Activated CD8-positive, alpha-beta memory T cell treated with anti-CD3 and anti-CD28 coated beads for 4 hours (primary cell): ENCODE measurements at places on chromosomes 11 and 22.

- DNase-seq = no peak
Observed at GRCh38 chr22:46086577-46087335, 63.6 kb upstream of the PPARA start.

GRCh38 chr11:123391646-123392348 is 38.3 kb upstream of the GRAMD1B start:
- DNase-seq = no peak

DNA sequence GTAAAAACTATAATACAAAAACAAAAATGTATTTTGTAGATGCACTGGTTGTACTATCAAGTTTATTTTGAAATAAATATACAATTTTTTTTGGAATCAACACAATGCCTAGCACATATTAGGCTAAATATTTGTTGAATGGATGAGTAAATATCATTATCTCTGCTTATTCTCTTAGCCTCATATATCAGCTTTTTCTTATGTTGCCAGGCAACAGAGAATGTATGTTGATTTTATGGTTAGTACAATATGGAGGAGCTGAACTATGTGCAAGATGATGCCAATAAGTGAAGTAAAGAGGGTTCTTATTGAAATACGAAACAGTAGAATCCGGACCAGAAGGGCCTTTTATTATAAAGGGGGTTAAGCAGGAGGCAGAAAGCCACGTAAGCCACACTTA is 94.9 kb downstream of the FAR1 start:
- no peak for DNase-seq

- no peak for DNase-seq
Observed at GRCh38 chr22:49500942-49501395, 326.7 kb downstream of the BRD1 start.

- DNase-seq = no peak
Observed at GRCh38 chr11:34793666-34794065, 122.5 kb downstream of the APIP start.

DNA sequence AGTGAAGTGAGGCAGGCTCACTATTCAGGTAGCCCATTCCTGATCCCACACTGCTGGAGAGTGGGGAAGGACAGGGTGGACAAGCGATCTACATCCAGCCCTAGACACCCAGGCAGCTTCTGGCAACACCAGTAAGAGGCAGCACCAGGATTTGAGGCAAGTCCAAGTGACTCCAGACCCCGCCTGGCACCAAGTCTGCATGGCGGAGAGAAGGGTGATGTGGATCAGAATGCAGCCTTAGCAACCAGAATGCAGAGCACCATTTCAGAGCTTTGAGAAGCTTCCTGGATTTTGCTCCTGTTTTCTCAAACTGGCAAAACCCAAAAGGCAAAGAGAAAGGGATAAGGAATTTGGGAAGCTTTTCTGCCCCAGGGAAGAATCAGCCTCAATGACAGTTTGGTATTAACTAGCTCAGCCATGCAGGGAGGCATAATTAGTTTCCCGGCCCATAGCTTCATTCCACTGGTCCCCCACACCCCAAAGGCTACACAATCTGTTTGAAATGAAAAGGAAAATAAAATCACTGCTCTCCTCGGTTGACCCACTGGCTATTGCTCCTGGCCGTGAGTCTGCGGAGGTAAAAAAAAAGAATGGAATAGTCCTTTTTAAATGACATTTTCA is 17.3 kb downstream of the GALNT18 start:
- no peak for DNase-seq

DNA sequence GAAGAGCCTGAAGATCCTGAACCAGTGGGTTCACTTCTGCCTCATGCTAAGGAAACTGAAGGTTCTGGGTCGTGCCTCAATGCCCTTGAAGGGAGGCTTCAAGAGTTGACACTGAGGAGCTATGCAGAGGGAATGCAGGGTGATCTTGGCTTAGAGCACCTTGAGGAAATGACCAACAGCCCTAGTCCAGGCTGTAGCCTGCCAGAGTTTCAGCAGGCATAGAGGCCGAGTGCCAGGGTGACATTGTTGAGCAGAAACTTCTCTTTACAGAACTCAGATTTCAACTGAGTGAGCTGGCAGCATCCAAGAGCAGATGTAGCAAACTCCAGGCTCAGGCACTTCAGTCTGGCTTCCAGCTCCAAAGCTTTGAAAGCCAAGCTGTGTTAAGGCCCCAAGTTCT is 23.1 kb upstream of the CAPRIN1 start:
- no peak for DNase-seq

DNA sequence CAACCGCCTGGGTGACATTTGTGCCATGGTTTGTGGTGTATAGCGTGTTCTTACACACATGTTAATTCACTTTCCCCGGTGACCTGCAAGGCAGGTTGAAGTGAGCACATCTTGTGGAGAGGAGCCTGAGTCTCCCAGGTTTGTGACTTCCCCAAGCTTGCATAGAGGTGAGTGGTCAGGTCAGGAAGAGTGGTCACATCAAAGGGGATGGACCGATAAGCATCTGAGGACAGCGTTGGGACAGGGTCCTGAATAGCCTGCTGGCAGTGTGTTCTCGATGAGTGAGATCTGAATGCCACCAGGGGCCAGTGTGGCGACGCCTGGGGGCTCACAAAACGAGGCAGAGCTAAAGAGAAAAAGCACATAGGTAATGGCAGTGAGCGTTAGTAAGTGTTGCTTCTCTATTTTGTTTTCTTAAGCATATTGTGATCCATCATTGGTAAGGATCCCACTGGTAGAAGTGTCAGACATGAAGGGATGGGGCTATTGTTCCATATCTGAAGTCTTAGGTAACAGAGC is 154.6 kb downstream of the GRIK4 start:
- DNase-seq = no peak

DNA sequence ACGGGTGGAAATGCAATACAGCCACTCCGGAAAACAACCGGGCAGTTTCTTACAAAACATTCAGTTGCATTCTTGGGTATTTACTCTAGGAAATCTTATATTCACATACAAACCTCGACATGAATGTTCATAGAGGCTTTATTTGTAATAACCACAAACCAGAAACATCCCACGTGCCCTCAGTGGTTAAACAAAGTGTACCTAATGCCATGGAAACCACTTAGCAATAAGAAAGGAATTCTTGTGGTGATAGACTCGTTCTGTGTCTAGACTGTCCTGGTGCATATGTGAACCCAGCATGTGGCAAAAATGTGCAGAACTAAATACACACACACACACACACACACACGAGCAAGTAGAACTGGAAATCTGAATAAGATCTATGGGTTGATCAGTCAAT is 1073.3 kb downstream of the TBC1D22A start:
- DNase-seq = no peak

DNA sequence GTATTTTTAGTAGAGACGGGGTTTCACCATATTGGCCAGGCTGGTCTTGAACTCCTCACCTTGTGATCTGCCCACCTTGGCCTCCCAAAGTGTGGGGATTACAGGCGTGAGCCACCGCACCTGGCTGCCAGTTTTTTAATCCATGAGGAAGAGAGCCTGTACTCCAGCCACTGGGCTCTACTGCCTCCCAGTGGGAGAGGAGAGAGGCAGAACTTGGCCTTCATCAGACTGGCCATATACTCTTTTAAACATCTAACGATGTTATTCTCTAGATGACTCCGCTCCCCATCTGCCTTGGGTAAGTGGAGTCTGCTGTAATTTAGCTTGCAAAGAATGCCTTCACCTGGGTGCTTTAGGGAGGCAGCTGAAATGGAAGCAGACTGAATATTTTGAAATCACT is 34.6 kb downstream of the SLC6A5 start:
- no peak for DNase-seq

DNA sequence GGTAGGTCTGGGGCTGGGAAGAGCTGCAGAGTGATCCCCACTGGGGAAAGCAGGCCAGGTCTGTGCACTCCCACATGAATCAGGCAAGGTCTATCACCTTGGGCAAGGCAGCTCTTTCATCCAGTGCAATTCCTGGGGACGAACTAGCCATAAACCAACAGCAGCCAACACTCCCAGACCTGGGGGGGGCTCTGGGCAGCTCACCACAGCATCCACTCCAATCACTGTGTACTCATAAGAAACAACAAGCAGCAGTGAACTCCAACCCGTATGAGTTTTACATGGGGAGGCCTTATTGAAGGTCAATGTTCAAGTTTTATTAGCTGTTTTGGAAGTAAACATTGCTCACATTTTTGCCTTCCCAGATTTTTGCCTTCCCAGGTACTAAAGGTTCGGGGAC is 157.4 kb upstream of the NAV2 start:
- no peak for DNase-seq

DNA sequence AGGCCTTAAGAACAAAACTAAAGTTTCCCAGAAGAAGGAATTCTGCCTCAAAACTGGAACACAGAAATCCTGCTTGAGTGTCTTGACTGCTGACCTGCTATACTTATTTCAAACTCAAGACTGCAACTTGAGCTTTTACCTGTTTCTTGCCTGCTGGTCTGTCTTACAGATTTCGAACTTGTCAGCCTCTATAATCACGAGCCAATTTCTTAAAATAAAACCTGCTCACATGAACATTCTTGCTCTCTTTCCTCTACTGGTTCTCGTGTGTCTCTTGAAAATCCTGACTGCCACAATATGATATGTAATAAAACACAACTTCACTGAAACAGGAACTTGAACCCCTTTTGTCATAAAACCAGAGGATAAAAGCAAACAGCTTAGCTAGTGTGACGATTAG is 13.9 kb downstream of the PATL1 start:
- no peak for DNase-seq

DNA sequence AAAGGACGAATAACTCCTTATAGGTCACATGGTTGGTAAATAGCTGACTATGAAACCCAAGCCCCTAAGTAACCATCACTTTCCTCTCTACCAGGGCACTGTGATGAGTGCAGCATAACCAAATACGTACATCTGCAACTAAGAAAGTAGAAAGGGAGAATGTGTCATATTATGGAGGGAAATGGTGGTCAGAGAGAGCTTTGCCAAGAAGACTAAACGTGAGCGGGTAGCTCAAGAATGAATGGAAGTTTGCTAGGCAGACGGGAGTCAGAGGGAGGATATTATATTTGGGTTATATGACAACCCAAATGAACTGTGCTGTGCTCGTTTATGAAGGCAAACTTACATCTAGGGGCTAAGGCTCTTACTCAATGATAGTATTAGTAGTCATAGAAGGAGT is 537.3 kb downstream of the OPCML start:
- DNase-seq = no peak

GRCh38 chr11:87954476-87954875 is 220.8 kb downstream of the RAB38 start:
- DNase-seq = no peak

DNA sequence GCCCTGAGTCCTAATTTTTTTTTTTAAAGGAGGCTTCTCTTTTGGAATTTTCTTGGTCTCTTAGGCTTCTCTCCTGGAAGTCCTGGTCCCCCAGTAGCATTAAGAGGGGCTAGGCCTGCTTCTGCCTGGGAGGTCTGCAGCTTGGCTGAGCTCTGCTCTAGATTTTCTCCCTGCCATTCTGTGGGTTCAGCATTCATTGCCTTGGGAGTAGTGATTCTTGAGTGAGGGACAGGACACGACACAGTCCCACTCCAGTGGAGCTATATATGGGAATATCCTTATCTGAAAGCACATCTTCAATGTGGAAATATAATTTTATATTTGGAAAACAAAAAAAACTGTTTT is 3.7 kb downstream of the IGSF22 start:
- no peak for DNase-seq

- DNase-seq = no peak
Observed at GRCh38 chr22:47632701-47633100, 870.3 kb downstream of the TBC1D22A start.

DNA sequence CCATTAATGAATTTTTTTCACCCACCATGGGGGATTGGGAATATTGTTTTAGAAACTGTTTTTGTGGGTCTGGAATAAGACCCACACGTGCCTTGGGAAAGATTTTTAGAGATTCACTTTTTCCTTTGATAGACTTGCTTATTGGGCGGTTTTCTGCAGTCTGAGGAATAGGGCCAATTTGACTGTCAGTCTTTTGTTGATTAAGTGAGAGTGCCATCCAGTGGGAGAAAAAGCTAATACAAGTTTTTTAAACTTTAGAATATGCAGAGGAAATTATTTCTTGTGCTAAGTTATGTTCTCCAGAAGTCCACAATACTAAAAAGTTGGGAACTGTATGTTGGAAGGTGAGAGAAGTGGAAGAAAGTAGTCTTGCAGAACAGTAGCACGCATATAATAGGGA is 56.1 kb downstream of the PRMT3 start:
- no peak for DNase-seq

GRCh38 chr11:36684840-36685801 is 87.1 kb upstream of the RAG2 start:
- DNase-seq = peak; percentile 33

DNA sequence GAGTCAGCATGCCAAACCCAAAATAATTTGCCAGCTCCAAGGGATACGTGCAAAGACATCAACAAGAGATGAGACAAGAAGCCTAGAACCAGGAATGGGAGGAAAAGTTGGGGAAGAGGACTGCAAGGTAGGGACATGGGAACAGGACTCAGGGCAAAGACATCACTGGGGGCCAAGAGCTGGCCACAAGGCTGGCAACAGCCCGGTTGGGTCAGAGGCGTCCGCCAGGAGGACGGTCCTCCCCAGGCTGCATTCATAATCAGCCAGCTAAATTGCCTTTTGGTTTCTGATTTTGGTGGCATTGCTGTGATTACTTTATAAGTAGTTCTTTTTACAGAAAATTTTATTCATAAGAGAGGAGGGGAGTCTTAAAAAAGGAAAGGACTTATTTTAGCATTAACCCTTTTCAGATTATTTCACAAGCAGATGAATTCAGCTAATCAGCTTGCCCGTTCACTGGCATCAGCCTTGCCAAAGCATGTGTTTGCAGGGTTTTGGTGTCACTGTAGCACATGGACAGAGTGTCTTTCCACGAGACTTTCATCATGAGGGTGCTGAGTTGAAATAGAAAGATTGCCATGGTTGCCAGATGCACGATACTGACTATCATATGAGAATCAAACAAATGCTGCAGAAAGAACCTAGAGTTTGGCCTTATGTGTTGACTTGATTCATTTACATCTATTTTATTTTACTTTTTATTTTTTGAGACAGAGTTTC is 23.2 kb upstream of the NAV2 start:
- DNase-seq = no peak

DNA sequence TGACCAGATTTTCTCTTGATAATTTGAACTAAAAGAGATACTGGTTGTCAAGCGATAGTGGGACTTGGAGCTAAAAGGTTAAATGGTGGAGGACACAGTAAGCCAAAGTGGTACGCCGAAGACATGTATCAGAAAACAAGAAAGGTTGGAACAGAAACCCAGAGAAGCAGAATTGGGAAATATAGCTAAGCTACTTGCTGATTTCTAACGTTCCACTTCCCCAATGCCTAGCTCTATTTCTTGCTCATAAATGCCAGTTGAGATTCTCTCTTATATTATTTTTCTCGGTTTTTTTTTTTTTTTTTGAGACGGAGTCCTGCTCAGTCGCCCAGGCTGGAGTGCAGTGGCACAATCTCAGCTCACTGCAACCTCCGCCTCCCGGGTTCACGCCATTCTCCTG is 12.7 kb downstream of the TMEM41B start:
- DNase-seq = no peak

GRCh38 chr11:132245403-132246385 is 875.3 kb downstream of the NTM start:
- no peak for DNase-seq

DNA sequence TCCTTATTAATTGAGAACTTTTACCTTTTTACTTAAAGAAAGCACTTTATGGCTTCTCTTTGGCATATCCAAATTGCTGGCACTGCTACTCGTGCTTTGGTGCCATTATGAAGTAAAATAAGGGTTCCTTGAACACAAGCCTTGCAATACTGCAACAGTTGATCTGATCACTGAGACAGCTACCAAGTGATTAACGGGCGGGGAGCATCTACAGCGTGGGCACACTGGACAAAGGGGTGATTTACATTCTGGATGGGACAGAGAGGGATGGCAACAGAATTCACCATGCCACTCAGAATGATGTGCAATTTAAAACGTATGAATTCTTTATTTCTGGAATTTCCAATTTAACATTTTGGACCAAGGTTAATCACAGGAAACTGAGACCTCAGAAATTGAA is 7.7 kb downstream of the CHRDL2 start:
- DNase-seq = no peak
